ENCODE measurements at places on chromosomes 3 and 15.

GRCh38 chr3:84984429-84984828 is 25.6 kb downstream of the CADM2 start:
- DNase-seq = no peak

DNA sequence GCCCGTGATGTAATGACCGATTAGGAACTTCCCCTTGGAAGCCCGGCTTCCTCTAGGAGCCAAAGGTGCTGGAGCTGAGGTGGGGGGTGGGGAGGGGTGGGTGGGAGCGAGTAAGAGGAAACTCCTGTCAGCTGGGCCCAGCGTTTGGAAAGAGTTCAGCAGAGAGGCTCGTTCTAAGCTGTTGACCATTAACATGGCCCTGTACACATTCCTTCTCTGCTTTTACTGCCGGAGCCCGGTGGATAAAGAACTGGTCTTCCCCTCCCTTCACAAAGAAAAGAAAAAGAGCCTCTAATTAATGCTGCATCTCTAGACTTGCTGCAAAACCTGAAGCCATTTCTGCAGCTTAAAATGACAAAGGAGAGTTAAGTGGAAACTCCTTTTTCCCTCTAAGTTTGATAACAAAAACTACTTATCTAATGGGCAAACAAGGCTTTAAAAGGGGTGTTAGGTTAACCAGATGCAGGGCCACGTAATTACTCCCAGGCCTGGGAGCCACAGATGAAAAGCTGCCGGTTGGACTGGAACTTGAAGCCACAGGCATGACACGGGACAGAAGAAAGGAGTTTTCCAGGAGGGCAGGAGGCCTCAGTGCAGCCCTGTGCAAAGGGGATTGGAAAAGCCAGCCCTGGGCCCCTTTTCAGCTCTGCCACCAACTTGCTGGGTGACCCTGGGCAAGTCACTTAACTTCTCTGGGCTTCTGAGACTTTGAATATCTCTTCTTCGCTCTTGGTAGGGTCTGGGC is 71.3 kb downstream of the SMAD6 start:
- DNase-seq = no peak

DNA sequence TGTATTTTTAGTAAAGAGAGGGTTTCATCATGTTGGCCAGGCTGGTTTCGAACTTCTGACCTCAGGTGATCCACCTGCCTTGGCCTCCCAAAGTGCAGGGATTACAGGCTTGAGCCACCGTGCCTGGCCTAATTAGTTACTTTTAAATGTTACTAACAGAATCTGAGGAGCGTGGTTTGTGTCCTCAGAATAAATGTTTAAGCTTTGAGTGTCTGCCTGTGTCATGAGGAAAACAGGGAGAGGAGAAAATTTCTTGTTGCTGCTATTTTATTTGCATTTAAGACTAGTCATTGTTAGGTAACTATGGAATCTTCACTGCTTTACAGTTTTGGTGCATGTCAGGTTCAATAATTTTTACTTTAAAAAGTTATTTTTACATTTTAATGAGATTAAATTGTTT is 68.8 kb downstream of the TCF12 start:
- DNase-seq = no peak

- no peak for DNase-seq
Measured at GRCh38 chr3:79870313-79870620, 102.5 kb upstream of the ROBO1 start.

DNA sequence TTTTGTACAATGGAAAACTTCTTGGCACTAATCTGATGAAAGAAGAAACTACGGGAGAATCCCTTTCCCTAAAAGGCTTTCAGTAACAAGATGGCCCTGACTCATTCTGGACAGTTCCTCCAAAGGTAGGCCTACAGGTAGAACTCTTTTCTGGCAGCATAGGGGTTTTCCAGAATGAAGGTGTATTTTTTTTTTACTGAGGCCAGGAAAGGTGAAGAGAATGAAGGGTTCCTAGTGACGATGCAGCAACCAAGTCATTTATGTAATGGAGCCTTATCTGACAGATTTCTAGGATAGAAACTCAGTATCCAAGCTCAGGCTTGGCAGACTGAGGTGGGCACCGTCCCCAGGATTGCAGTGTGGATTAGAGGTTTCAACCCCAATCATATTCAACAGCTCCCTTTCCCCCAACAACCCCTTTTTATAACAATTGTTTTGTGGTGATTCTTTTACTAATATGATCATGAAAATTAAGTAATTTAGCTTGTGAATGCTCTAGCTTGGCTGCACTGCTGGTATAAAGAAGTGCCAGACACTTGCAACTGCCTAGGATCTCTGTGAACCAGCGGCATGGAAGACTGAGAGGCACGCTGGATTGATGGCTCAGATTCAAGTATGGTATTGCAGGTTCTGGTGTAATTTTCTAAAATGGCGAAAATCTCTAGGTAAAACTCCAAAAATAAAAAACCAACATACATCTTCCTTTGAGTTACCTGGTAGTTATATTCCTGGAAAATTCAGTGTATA is 8.7 kb upstream of the TRIM69 start:
- no peak for DNase-seq

GRCh38 chr15:78242128-78242527 is 7.8 kb upstream of the ACSBG1 start:
- DNase-seq = no peak

DNA sequence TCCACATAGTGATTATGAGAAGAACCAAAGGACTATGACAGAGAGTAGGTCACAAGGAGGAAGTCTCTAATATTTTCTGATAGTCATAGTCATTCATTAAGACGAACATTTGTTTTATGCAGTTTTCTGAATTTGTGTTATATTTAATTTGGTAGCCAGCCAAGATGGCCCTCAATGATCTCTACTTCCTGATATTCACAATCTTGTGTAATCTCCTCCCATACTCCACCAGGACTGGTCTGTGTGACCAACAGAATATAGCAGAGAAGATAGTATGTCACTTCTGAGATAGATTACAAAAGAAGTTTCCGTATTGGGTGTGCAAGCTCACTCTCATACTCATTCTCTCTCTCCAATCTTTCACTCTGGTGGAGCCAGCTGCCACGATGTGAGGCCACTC is 30.8 kb downstream of the HLTF start:
- DNase-seq = no peak

Measured in putamen (tissue), 1 donor.